ENCODE measurements at places on chromosomes 16 and 17.

GRCh38 chr17:3004150-3004801 lies 59.1 kb downstream of the OR1D5 start:
- peak; percentile 48 for DNase-seq

GRCh38 chr17:32341141-32341856 lies 674 bp downstream of the C17orf75 start:
- peak; percentile 78 for DNase-seq

- DNase-seq = no peak
These were observed 169.0 kb upstream of the IRX6 start for GRCh38 chr16:55154956-55155355.

DNA sequence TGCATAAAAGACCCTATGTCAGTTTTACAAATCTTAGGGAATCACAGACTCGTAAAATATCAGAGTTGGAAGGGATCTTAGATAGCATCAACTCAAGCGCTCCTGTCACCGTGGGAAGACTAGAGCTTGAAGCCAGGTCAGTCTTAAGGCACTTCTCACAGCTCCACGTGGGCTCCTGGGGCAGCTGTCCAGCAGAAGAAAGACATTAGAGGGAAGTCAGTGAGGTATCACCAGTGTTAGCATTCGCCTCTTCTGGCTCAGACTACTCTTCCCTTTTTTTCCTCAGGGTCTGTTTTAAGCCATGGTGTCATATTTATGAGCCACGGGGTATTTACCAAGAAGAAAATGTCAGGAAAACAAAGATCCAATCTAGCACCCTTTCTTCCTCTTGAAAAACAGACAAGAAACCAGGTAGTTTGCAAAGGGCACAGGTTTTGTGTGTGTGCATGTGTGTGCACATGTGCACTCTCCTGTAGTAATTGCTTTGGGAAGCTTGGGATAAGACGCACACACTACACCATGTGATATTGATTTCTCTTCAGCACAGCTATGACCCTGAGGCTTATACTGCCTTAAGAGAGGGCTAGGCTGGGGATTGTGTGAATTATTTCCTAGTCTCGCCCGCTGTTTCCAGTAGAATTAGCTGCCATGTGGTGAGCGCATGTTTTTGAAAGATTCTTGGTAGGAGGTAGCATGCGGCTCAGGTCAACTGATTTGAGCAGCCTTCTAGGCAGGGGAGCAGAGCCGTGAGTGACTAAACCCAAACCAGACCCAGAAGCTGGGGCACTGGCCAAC lies 61.0 kb upstream of the ELAC2 start:
- no peak for DNase-seq

DNA sequence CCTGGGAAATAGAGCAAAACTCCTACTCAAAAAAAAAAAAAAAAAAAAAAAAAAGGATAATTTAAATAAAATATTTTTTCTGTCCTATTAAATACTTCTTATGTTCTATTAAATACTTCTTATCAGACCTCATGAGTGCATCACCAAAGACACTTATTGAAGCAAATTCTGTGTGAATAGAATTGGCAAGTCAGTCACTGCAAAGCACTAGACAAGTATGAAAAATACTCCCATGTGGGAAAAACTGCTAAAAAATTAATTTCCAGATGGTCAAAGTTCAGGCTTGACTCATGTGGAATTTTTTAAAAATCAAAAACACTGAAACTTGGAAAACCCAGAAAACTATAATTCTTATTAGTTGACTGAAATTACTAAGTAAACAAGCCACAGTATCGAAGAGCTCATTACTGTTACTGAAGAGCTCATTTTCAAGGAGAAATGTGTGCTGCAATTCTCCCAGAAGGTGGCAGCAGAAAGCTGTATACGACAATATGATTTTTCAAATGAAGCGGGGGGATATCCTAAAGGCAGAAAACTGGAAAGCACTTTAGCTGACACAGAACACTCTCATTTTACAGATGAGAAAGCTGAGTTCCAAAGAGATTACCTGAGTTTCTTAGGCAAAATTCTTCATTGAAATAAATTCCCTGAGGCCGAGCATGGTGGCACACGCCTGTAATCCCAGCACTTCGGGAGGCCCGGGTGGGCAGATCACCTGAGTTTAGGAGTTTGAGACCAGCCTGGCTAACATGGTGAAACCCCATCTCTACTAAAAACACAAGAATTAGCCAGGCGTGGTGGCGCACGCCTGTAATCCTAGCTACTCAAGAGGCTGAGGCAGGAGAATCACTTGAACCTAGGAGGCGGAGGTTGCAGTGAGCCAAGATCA lies 15.9 kb upstream of the FBXO47 start:
- peak; percentile 66 for DNase-seq

DNA sequence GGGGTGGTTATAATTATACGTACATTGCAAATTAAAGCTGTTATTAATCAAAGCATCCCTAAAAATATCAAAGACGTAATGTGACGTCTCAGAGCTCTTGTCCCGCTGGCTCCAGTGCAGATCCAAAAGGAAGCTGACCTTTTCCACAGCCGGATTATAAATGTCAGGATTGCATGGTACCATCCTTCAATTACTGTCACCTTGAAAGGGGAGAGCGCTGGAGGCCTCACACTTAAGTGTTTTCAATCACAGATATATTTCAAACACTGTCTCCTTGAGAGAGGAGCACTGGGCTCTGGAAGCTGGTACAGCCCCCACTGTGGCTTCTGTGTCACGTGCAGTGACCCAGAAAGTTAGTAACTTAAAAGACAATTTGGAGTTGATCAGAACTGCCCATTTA lies 94.2 kb downstream of the AIPL1 start:
- DNase-seq = no peak

DNA sequence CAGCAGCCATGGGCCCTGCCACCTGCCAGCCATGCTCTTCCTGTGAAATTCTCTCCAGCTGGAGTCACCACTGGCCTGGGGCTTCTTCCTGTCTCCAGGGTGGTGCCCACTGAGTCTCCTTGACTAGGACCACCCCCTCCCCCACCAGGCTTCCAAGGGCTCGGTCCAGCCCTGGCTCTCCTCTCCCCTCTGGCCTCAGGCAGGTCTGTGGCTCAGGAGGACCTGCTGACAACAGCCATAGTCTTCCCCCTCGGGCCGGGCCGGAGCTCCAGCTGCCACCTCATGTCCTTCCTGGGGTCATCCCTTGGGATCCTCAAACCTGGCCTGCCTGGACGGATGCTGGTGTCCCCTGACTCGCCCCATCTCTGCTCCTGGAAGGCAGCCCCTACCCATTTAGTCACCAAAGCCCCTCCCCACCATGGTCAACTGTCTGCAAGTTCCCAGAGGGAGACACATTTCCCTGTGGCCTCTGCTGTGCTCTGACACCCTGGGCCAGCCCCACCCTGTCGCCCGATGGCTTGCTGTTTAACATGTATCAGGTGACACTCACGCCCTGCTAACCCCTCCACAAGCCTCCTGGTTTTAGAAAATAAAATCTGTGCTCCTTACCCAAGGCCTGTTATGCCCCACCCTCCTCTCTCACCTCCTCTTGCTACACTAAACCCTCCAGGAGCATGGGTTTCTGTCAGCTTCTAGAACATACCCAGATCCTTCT lies 186.2 kb downstream of the RBFOX3 start:
- no peak for DNase-seq

GRCh38 chr16:23729503-23730424 lies 16.7 kb upstream of the ERN2 start:
- DNase-seq = no peak

DNA sequence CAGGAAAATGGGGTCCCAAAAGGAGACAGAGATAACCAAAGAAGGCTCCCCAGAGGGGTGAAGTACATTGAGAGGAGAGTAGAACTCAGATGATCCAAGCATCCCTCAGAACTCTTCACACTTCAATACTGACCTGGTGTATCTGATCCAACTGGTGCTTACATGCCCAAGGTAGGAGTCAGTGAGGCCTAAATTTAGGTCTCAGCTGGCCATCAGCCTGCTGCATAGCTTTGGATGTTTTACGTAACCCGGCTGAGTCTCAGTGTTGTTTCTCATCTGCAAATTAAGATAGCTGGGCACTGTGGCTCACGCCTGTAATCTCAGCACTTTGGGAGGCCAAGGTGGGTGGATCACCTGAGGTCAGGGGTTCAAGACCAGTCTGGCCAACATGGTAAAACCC lies 11.6 kb upstream of the GOSR2 start:
- no peak for DNase-seq

- DNase-seq = no peak
These were observed 5.6 kb downstream of the CRYBA1 start for GRCh38 chr17:29252101-29252791.

- peak; percentile 75 for DNase-seq
These were observed 608 bp downstream of the AXIN2 start for GRCh38 chr17:65560628-65561451.

DNA sequence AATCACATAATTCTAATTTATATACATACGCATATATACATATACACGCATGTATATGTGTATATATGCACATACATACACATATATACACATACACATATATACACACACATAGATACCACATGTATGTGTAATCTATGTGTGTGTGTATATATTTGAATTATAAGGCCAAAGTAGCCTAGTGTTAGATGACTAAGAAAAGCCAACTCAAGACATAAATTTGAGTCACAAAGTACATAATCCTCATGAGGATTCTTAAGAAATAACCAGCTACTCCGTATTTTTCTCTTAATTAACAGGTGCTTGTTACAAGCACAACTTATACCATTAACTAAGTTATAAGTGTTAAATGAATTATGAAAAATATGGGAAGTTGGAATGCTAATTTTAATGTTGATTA lies 84.9 kb downstream of the CACNG1 start:
- no peak for DNase-seq

DNA sequence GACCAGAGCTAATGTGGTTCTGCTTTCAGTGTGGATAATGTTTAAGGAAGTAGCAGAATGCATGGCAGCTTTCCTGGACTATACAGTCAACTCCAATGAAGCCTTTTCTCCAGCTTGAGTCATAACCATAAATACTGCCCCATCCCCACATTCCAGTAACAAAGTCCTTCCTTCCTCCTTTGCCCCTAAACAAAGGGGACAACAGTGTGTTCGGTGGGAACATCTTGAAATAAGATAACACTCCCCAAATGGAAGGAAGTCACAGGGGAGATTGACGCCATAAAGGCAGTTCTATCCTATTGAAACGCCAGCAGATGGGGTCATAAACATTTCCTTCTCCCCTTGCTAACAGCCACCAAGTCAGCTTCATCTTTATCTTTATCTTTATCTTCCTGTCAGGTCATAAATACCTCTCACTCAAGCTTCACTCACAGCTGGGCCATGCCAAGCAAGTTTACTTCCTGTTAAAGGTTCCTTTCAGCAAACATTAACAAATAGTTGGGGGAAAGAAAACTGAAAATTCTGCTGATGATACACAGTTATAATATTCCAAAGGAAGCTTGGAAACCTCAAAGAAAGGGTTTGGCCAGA lies 136.7 kb downstream of the SNX11 start:
- DNase-seq = no peak

DNA sequence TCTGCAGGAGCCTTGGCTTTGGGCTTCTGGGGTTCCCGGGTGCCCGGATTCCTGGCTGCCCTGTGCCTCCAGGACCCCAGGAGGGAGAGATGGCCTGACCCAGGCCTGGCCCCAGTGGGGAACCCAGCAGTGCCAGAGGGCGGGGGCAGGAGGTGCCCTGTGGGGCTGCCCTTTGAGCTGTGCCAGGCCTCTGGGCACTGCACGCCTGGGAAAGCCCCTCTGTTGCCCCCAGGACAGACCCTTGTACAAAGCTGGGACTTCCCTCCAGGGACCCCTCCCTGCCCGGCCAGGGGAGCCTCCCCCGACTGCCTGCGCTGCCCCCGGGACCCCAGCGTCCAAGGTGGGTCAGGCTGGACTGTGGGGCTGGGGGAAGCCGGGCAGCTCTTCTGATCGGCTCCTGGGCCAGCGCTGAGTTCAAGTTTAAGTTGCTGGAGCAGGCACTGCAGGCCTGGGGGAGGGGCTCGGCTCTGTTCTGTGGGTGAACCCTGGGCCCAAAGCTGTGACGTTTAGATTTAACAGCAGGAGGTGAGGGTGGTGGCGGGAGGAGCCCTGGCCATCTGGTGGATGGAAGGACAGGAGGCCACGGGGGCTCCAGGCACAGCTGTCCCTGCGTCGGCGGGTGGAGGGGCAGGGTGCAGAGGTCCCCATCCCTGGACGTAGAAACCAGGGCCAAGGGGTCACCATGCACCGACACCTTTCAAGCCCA lies 27.6 kb upstream of the C1QTNF8 start:
- DNase-seq = no peak

DNA sequence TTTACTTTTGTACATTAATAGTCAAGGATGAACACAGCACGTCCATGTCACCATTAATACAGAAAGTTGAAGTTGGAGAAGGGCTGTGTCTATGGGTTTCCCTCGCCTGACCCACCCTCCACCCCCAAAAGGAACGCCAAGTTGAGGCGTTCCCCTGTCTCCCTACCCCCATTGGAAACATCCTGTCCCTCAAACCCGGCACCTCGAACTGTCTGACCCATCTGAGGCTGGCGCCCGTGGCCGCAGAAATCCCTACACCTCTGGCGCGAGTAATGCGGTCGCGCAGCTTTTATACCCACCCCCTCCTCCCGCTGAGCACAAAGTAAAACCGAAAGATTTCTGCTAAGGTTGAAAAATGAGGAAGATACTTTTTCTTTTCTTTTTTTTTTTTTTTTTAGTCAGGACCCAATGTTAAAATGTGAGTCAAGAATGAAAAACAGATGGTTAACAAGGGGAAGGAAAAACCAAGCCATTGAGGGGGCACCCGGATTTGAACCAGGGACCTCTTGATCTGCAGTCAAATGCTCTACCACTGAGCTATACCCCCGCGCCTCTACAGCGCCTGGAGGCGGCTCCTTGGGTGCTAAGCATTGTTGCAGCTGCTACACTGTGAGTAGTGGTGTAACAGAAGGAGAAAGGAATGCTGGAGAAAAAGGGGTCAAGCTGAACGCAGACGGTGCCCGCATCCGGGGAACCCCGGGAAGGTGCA lies 887 bp upstream of the LASP1 start:
- DNase-seq = peak; percentile 91

DNA sequence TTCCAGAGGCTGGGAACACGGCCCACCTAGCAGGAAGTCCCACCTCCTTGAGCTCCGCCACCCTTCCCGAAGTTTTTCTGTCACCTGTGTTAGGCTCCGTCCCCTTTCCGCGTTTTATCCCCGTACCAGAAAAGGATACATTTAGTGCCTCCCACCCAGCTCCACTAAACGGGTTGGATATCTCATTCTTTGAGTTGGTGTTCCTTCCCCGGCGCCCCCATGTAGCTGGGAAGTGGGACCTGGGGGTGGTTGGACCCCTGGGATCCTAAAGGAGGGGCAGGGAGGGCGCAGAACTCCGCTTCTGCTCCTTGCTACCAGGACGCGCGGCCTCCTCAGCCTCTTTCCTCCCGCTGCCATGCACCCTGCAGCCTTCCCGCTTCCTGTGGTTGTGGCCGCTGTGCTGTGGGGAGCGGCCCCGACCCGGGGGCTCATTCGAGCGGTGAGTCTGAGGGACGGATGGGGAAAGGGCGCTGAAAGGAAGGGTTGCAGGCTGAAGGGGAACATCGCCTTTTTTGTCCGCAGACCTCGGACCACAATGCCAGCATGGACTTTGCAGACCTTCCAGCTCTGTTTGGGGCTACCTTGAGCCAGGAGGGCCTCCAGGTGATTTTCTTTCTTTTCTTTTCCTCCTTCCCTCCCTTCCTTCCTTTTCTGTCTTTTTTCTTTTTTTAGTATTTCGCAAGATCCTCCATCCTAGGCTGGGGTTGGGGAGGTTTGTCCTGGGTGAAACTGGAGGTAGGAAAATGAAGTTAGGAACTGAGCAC lies 669 bp downstream of the RNF167 start:
- peak; percentile 38 for DNase-seq

- DNase-seq = no peak
These were observed 7.0 kb downstream of the ARMC7 start for GRCh38 chr17:75116737-75117136.

GRCh38 chr16:11560701-11561453 lies 25.8 kb downstream of the LITAF start:
- DNase-seq = peak; percentile 84

All from CD4-positive, alpha-beta T cell treated with Interleukin-4 for 1 hour (primary cell).